ENCODE measurements at places on chromosomes 3 and 15. TPM values are rescaled to one million over a fixed set of nuclear protein-coding genes. Genes with fewer than 3 reads are reported as not detected.

GRCh38 chr3:31911643-31912042, 69.4 kb downstream of the OSBPL10 start:
- peak; percentile 94 for ATAC-seq

PLXNA1 gene
- 15.9 TPM for total RNA-seq

- ATAC-seq: peak; percentile 66
Observed at GRCh38 chr15:20340331-20340811, 201.2 kb downstream of the GOLGA6L6 start.

SFMBT1 gene
- total RNA-seq: 5.8 TPM

DNA sequence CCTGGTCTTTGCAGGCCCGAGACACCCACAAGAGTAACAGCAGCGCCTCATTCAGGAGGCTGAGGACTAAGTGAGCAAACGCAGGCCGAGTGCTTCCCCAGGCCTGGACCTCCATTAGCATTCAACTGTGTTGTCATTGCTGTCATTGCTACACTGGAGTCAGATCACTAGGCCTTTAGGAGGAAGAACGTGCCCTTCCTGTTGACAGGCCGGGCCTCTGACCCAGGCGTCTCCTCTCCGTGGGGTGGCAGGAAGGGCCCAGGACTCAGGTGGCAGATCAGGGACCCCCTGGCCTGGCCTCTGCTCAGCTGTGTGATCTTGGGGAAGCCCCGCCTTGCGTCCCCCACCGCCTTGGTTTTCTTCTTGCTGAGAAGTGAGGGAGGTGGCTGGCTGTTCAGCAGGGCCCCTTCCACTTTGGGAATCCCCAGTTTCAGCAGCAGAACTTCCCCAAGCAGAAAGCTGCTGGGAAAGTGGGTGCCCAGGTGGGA, 19.1 kb downstream of the ZDHHC19 start:
- peak; percentile 11 for ATAC-seq

- ATAC-seq: no peak
Observed at GRCh38 chr15:71042356-71042922, 72.8 kb upstream of the THSD4 start.

Data from esophagus mucosa (tissue), 1 donor.